Stimulated activated CD8-positive, alpha-beta memory T cell treated with anti-CD3 and anti-CD28 coated beads, Interleukin-7, amount 100 ng/mL, for 48 hours (primary cell): ENCODE measurements at places on chromosomes 6 and 20.
A peak's percentile ranks its signal among the peaks of the same experiment; 100 is the strongest.

- no peak for DNase-seq
These were observed 579.6 kb downstream of the PTPRT start for GRCh38 chr20:42610070-42610469.

GRCh38 chr20:49603209-49603627 lies 35.3 kb upstream of the PTGIS start:
- DNase-seq = no peak

- DNase-seq = no peak
These were observed 102.7 kb downstream of the KCNQ5 start for GRCh38 chr6:72724545-72724944.

DNA sequence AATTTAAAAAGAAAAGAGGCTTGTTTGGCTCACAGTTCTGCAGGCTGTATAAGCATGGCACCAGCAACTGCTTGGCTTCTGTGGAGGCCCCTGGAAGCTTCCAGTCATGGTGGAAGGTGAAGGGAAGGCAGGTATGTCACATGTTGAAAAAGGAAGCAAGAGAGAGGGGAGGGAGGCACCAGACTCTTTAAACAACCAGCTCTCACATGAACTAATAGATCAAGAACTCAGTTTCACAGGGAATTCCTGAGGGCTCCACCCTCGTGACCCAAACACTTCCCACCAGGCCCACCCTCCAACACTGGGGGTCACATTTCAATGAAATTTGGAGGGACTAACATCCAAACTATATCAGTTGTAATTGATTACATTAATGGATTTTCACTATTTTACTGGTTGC lies 127.9 kb upstream of the MLIP start:
- DNase-seq = no peak

GRCh38 chr20:37907330-37907676 lies 4.4 kb downstream of the VSTM2L start:
- no peak for DNase-seq

- DNase-seq = no peak
These were observed 10.2 kb upstream of the RNF114 start for GRCh38 chr20:49925901-49926454.

- DNase-seq = no peak
These were observed 184.9 kb downstream of the ARHGAP18 start for GRCh38 chr6:129525055-129525454.

DNA sequence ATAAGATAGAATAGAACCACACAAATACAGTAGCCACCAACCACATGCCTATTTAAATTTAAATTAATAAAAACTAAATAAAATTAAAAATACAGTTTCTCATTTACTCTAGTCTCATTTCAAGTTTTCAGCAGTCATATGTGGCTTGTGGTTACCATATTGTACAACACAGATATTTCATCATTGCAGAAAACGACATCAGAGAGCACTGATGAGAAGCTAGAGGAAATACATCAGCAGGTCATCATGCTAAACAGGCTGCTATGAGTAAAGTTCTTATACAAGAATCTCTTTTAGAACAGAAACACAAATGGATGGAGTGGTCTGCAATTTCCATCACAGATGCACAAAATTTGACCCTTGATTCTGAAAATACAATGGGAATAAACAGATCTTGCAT lies 36.6 kb downstream of the TBC1D32 start:
- DNase-seq = no peak

- DNase-seq = no peak
These were observed 10.4 kb downstream of the SERPINB6 start for GRCh38 chr6:2960935-2961334.

GRCh38 chr6:155813548-155813947 lies 357.9 kb upstream of the NOX3 start:
- no peak for DNase-seq

DNA sequence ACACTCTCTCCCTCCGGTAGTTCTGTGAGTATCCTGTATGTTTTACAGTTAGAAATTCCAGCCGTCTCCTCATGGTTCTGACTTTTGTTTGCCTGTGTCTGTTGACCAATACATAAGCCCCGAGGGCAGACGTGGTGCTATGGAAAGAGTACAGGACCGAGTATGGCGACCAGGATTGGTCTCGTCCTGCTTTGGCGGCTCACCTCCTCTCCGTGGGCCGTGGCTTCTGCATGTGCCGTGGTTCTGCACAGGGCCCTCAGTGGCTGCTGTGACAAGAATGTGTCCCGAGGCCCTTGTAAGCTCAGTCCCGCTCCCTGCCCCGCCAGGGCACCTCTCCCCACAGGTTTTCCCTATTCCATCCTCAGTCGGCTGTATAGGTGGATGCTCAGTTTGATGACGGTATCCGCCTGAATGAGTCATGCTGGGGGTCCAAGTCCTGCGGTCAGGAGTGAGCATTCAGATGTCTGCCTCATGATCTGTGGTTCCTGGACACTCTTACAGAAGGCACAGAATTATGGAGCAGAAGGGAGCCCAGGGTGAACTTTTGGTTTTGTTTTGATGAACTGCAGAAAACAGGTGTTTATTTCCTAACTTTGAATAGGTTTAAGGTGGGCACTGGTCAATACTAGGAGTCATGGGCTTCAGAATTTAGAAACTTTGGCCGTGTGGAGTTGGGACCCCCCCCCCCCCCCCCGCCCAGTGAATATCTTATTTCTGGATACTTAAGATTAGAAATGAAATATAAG lies 1.2 kb downstream of the ARFGAP1 start:
- no peak for DNase-seq

GRCh38 chr20:41379551-41379950 lies 12.9 kb upstream of the EMILIN3 start:
- no peak for DNase-seq

DNA sequence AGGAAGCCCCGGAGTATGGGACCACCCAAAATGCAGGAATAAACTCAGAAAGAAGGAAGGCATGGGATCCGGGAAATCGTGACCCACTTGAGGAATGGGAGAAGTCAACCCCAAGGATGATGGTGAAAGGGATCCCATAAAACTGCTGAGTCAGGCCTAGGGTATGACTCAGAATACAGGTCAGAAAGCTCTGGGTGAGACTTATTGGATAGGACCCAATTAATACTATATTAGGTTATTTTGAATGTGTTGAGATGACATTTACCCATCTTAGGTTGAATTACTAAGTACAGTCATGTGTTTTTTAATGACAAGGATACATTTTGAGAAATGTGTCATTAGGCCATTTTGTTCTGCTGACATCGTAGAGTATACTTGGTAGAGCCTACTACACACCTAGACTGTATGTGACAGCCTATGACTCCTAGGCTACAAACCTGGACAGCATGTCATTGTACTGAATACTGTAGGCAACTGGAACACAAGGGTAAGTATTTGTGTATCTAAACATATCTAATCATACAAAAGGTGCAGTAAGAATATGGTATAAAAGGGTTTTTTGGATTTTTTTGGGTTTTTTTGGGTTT lies 17.1 kb upstream of the HIVEP1 start:
- no peak for DNase-seq

- DNase-seq = no peak
These were observed 22.6 kb downstream of the MOCS1 start for GRCh38 chr6:39911513-39912125.

GRCh38 chr20:5080384-5080877 lies 39.3 kb downstream of the PCNA start:
- DNase-seq = no peak

- no peak for DNase-seq
These were observed 358.9 kb downstream of the CENPW start for GRCh38 chr6:126698732-126699240.

DNA sequence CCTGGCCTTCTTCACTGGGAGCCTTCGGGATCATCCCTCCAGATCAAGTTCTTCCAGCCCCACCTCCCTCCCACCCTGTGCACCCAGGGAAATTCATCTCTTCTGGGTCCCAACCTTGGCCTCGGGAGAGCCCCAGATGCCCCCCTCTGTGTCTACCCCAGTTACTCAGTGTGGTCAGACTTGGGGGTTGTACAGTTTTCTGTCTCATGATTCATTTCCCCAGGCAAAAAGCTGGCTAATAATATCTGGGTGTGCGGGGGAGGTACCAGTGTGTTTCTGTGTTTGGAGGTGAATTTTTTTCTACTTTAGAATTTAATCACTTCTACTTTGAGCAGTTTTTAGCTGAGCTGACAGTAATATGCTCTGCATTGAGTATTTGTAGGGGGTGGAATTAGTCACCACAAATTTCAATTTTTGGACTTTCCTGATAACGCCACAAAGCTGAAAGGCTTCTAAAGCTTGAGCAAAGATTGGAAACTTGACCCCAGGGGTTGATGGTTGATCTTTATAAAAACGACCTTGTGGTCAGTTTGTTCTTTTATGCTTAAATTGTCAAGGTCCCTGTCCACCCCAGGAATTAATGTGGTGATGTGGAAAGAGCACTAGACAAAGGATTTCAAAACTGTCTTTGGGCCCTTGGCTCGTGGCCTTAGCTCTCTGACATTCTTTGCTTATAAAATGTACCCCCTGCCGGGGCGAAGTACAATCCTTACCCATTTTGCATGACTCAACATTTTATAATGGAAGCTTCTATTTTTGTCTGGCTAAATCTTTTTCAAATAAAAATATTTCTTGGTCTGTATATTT lies 284.7 kb upstream of the TAB2 start:
- peak; percentile 68 for DNase-seq

GRCh38 chr20:62370115-62370806 lies 3.1 kb upstream of the LAMA5 start:
- peak; percentile 41 for DNase-seq

DNA sequence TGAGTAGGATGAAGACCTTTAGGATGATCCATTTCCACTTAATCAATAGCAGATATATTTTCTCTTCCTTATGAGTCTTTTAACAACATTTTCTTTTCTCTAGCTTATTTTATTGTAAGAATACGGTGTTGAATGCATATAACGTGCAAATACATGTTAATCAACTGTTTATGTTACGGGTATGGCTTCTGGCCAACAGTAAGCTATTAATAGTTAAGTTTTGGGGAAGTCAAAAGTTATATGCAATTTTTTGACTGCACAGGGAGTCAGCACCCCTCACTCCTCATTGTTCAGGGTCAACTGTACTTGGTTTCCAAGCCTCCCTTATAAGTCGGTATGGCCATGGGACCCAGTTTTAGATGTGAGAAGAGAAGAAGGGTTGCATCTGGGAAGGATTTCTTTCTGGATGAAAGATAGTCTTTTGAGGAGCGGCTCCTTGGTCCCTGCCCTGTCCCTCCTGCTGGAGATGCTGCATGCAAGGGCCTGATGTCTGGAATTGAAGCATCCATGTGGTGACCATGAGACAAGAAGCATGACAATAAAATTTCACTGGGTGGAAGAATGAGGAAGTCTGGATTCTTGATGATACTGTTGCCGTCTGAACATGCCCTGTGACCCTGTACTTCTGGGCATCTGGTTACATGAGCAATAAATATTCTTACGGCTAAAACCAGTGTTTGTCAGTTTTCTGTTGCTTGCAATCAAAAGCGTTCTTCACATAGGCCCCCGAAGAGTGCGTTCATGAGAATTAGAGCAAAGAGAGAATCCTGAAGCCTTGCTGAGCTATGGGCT lies 194.7 kb upstream of the PMEPA1 start:
- no peak for DNase-seq

DNA sequence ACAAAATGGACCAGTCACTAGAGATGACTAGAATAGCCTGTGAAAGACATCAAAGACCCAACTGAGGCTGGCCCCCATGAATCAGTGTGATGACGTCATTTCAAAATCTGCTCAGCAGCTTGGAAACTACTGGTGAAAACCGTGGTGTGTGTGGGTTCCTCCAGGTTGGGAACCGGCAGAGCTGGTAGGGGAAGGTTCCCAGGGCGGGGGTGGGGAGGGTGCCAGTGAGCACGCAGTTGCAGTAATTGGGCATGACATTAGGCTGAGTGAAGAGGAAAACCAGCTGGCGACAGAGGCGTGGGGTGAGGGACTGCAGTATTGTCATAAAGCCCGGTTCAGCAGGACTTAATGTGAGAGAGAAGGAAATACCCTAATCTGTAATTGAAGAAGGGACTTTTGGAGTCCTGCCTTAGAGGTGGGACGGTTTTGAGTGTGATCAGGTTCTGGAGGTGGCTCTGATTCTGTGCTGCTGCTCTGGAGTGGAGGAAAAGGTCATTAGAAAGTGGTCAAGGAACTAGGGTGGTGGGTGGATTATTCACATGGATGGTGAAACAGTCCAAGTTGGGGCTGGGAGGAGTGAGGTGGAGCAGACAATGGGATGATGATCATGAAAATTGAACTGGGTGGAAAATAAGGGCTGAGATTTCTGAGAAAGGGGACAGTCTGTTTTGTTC lies 52.0 kb upstream of the MTHFD1L start:
- DNase-seq = peak; percentile 59

DNA sequence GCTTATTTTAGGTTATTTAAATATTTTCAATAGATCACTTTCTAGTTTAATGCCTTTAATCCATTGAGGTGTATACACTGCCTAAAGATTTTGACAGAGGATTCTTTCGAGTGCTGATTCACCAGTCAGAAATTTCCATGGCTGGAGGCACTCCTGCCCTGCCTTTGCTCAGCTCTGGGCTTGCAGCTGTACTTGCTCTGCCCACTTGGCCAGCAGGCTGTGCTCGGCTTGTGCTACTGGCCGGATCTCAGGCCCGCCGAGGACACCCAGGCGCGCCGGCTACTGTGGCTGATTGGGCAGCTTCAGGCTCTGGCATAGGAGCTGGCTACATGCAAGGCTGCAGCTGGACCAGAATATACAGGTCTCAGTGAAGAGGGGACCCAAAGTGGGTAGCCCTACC lies 675.1 kb upstream of the MMS22L start:
- DNase-seq = no peak
